Fibroblast of lung (primary cell): ENCODE measurements at places on chromosomes 2 and 18. TPM values are rescaled to one million over a fixed set of nuclear protein-coding genes. Genes with fewer than 3 reads are reported as not detected.

DNPEP gene
- 38.2 and 44.0 TPM in 2 replicates for polyA plus RNA-seq

ACOXL gene
- polyA plus RNA-seq, result not detected in 2 replicates

TTC32 gene
- polyA plus RNA-seq, result 4.7 and 6.0 TPM in 2 replicates

PMAIP1 gene
- 8.5 and 15.9 TPM in 2 replicates for polyA plus RNA-seq

DSG2 gene
- polyA plus RNA-seq, result 1.1 and 1.6 TPM in 2 replicates

NPHP1 gene
- polyA plus RNA-seq, result 3.7 and 5.1 TPM in 2 replicates

DLX2 gene
- polyA plus RNA-seq, result not detected in 2 replicates

GRCh38 chr2:111025288-111025687, 95.4 kb upstream of the BCL2L11 start:
- no peak for DNase-seq

- DNase-seq, result no peak
Observed at GRCh38 chr18:3384664-3385563, 65.1 kb upstream of the TGIF1 start.

- DNase-seq, result no peak
Observed at GRCh38 chr18:72360634-72361033, 183.5 kb downstream of the CBLN2 start.

DNA sequence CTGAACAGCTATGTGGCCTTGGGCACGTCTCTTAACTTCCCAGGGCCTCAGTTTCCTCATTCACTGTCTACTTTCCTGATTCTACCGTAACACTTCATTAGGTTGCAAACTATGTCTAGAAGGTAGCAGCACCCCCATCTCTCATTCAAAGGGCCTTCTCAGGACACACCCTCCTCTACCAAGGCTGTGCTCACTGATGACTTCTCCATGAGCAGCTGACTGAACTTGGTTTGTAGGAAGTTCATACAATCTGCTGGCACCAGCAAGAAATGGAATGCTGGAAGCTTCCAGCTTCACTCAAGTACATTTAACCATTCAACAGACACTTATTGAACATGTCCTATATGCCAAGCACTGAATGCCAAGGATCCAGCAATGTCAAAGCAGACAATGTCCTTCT, 250.8 kb upstream of the CTAGE1 start:
- DNase-seq, result peak; percentile 80

DNA sequence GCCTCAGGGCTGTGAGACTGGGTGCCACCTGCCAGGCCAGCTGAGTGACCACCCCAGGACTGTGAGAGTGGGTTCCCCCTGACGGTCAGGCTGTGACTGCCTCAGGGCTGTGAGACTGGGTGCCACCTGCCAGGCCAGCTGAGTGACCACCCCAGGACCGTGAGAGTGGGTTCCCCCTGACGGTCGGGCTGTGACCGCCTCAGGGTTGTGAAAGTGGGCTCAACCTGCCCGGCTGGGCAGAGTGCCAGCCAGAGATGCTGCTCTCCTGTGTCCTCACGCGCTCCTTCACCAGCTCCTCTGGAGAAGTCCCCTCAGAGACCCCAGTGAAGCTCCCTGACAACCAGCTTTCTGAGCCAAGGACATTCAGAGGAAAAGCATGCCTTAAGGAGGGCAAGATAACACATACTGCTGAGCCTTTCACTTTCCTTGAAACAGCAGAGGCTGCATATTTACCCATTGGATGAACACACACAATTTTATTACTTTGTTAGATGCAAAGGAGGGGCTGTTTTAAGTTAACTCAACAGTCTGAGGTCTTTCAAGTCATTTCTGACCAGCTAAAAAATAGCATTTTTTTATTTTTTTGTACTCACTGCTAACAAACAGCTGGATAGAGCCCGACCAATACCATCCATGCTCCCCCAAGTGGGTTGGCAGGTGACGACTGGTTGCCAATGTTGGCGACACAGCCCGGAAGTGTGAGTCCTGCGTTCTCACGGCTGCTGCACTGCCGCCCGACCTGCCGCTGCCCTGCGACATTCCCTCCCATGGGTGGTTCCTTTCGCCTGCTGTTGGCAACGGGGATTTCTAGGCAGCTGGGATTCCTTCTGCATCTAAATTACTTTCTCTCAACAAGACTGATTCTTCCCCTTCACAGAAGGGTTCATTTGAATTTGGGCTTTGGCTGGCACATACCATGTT, 70.7 kb downstream of the NDUFA10 start:
- DNase-seq, result no peak

GRCh38 chr2:8636721-8637636, 44.9 kb upstream of the ID2 start:
- DNase-seq, result peak; percentile 57

GRCh38 chr2:139007130-139007529, 226.9 kb upstream of the NXPH2 start:
- no peak for DNase-seq

DNA sequence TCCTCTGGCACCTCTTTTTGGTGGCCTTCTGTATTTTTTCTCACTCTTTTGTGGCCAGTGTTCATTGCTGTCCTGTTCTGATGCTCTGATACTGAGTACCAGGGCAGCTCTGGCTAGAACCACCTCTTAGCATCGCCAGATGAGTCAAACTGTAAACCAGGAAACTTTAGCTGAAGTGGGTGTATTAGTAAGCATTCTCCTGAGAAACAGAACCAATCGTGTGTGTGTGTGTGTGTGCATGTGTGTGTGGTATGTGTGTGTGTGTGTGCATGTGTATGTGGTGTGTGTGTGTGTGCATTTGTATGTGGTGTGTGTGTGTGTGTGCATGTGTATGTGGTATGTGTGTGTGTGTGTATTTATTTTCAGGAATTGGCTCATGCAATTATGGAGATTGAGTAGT, 166.3 kb upstream of the SKOR2 start:
- peak; percentile 4 for DNase-seq

- no peak for DNase-seq
Observed at GRCh38 chr2:213175673-213176247, 24.3 kb upstream of the IKZF2 start.
